ENCODE measurements at places on chromosomes 16 and 17.

DNA sequence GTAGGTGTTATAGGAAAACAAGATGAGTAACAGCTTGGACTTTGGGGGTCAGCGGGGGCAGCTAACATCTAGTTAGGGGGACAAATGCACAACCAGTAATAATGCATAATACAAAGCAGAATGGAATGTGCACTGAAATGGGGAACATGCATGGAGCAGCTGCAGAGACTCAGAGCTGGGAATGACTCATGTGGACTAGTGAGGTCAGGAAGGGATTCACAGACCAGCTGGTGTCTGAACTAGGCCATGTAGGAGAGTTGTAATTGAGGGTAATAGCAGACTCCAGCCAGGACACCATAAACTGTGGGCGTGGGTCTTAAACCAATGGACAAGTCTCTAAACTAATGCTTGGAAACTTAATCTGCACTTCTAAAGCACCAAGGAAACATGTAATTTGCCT lies 176.8 kb upstream of the ASIC2 start:
- DNase-seq, result no peak

DNA sequence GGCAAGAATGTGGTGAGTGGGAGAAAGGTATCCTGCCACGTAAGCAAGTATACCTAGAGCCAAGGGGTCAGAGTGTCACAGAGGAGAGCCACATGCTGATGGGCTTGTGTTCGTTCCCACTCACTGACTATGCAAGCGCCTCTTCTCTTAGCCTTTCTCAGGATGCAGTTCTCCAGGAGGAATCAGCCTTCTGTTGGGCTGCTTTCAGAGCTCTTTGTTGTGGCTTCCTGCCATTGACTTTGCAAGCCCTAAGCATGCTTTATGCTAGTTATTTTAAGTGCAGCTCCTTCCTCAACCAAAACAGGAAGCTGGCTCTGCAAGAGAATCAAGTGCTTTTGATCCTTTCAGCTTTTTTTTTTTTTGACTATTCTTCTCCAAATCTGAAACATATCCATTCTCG lies 66.6 kb downstream of the SIAH1 start:
- DNase-seq, result no peak

GRCh38 chr17:17492085-17492484 lies 4.1 kb downstream of the RASD1 start:
- no peak for DNase-seq

GRCh38 chr16:72959301-72959996 lies 88.5 kb downstream of the ZFHX3 start:
- no peak for DNase-seq

- DNase-seq, result no peak
Observed at GRCh38 chr17:63847525-63848249, 5.2 kb upstream of the SMARCD2 start.

DNA sequence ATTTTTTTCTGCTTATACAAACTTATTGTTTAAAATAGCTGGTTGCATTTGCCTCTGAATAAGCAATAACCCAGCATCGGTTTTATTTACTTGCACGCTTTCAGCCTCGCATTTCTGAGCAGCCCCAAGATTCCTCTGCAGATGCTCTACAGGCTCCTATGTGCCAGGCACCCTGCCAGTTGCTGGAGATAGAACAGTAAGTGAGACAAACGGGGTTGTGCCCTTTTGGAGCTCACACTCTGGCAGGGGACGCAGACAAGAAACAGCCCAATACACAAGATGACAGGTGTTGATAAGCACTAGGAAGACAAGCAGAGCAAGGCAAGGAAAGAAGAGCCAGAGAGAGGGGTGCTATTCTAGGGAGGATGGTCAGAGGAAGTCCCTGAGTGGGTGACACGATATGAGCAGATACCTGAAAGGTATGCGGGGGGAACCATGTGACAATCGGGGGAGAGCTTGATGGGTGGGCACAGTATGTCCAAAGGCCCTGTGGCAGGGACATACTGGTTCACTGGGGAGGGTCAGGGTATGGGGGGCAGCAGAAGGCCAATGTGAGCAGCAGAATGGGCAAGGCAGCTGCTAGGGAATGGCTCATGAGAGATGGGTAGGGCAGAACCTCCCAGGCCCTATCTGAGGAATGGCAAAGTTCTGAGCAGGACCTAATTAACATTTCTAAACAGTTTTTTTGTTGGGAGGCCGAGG lies 18.7 kb upstream of the ADORA2B start:
- no peak for DNase-seq

DNA sequence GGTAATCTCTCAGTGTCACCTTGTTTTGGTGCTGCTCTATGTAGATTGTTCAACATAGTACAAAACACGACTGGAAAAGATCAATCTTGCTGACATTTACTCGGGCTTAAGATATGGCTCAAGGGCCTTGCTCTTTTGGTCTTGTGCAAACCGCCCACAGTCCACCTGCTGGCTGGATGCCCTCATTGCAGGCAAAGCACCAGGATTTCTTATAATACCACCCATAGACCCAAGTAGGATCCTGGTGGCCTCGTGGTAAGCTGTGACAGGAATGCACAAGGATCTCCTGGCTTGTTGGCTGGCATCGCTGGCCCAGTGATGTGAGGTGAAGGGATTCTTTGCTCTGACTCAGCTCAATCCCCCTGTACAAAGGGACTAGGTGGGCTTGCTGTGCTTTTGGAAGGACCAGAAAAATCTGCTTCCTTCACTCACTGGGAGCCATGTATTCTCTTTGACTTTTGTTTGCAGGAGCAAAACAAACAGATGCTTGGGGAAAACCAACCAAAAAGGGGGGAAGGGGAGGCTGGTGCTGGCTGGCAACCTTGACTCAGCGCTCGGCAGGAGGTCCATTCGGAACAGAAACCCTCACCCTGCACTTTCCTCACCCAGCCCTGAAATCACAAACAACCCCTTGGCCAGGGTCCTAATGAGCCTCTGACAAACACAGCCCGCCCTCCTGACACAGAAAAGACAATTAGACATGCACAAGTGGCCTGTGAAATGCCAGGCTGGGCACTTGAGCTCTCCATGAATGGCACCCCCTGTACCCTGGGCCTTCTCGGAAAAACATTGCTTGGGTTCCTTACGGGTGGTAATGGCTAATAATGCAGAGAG lies 36.6 kb upstream of the MED9 start:
- DNase-seq, result peak; percentile 38

GRCh38 chr17:55458287-55458900 lies 36.8 kb upstream of the MMD start:
- no peak for DNase-seq

DNA sequence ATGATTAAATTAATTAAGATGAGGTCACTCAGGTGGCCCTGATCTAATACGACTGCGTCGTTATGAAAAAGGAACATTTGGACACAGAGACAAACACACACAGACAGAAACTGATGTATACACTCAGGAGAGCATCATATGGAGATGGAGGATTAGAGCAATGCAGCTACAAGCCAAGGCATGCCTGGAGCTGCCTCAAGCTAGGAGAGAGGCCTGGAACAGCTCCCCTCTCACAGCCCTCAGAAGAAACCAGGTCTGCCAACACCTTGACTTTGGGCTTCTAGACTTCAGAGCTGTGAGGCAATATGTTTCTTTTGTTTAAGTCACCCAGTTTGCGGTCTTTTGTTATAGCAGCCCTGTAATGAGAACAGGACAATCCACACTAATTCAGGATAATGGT lies 318.9 kb downstream of the HS3ST3B1 start:
- no peak for DNase-seq

- no peak for DNase-seq
Observed at GRCh38 chr16:84526794-84527531, 22.5 kb upstream of the MEAK7 start.

- DNase-seq, result no peak
Observed at GRCh38 chr16:77297996-77298395, 98.8 kb downstream of the SYCE1L start.

GRCh38 chr17:60173304-60173819 lies 23.6 kb downstream of the CA4 start:
- DNase-seq, result no peak

- DNase-seq, result no peak
Observed at GRCh38 chr17:46910179-46910927, 12.6 kb upstream of the GOSR2 start.

DNA sequence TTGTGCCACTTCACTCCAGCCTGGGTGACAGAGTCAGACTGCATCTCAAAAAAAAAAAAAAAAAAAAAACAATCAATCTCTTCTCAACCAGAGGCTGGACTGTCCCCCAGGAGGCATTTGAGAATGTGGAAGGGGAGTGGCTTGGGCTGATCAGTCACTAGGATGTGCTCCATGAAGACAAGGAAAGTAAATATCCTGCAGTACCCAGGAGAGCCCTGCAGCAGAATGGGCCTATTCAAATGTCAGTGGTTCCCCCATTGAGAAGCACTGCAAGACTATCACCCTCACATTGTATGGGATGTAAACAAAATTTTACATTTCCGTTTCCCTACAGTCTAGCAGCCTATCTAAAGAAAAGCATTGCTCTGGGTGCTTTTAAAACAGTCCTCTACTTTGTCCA lies 70.3 kb downstream of the DNAH9 start:
- DNase-seq, result no peak

- DNase-seq, result no peak
Observed at GRCh38 chr16:51125992-51126391, 25.1 kb downstream of the SALL1 start.

GRCh38 chr17:42071810-42072209 lies 21.4 kb upstream of the C17orf113 start:
- no peak for DNase-seq

- DNase-seq, result peak; percentile 53
Observed at GRCh38 chr16:21952040-21952792, 945 bp upstream of the UQCRC2 start.

DNA sequence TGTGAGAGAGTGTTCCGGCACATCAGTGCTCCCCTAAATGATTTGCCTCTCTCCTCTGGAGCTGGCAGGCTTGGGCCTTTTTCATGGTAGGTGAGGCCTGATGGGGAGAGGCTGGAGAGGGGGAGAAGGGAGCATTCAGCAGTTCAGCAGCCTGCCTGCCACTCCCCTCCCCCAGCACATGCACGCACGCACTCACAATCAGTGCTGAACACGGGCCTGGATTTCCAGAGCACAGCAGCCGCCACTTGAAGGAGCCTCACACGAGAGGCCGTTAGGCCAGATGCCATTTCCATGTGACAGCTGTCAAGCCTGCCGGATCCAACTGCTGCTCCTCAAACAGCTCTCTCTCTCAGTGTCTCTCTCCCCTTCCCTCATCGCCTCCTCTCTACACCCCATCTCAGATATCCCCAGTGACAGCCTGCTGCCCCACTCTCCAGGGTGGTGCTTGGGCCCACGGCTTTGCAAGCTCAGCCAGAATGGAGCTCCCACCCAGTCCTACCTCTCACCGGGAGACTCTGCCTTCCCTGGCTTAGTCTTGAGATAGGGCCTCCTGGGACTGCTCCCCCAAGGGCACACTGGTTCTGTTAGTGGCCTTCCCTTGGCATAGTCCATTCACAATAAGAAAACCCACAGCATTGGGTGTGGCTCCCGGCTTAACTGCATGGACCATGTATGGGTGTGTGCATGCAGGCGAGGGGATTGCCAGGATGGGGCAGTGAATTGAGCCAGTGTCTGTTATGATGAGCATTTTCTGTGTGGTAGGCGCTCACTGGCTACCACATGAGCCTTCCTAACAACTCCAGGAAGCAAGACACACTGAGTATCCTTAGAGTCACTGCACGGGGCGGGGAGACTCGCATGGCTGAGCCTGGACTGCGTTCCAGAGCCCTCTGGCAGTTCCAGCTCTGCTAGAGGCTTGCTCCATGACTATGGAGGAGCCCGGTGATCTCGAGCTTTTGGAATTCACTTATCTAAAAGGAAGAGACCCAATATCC lies 226.2 kb downstream of the CCDC182 start:
- DNase-seq, result no peak

DNA sequence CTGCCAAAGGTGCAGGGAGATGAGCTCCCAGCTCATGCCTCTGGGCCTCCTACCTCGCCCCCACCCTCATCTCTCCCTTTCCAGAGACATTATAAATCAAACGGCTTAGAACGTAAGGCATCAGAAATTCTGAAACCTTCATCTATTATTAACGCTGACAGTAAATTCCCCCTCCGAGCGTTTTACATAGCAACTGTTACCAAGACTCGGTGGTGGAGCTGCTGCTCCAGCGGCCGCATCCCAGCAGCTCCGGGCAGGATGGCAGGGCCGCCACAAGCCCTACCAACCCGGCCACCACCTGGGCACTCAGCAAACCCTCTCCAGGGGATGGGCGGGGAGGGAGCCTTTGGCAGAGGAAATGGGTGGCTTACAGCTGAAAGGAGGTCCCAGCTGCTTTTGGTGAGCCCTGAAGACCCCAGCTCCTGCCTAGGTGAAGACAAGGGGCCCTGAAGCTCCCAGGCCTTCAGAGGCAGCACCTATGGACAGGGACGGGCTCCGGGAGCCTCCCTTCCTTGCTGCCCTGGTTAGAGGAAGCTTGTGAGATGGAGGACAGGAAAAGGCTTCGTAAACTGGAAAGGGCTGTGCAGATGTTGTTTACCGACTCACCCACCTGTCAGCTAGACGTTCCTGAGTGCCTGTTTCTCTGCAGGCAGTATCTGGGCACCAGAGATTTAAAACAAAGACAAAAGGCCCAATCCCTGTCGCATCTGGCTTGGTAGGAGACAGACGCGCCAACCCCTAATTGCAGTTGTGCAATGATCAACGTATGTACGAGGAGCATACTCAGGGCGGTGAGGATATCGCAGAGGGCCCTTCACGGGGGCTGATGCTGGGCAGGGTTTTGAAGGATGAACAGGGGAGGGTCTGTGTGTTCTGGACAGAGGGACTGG lies 76.9 kb downstream of the RAI1 start:
- no peak for DNase-seq

DNA sequence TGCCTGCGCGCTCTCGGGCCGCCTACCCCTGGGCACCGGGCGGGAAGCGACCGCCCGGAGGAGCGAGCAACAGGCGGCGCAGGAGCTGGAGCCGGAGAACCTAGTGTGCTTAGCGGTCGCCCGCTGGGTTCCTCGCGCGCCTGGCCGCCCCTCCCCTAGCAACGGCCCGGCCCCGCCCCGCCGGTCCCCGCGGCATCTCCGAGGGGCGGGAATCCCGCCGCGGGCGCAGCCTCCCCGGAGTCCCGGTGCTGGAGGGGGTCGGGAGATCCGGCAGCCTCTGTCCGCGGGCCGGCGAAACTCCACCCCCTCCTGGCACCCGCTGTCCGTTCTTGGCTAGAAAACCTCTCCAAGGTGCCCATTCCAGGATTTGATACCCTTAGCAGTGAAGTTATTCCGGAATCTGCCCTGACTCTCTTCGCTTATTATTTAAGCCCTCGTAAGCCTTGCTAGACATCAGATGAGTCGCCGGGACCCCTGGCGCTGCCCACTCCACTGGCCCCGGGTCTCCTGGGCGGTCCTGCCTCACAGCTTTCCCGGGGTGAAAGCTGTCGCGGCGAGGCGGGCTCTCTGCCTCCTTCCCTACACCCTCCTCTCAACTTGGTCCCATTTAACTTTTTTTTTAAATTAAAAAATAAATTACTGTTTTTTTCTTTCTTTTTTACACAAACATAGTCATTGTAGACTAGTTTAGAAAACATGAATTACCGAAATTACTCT lies at the start of gene RPRML:
TSS of gene RPRML (minus strand) at position 107 of the 717 bp plus-strand sequence. CDS start 246 bp downstream, outside the sequence.
- DNase-seq, result no peak

- no peak for DNase-seq
Observed at GRCh38 chr17:69030169-69030568, 30.6 kb downstream of the ABCA9 start.

GRCh38 chr16:88393571-88393970 lies 10.8 kb downstream of the ZNF469 start:
- DNase-seq, result no peak

GRCh38 chr16:53085369-53085843 lies 30.6 kb downstream of the CHD9 start:
- no peak for DNase-seq

GRCh38 chr17:2906901-2907300 lies 110.7 kb downstream of the RAP1GAP2 start:
- DNase-seq, result no peak
